ENCODE measurements at places on chromosomes 1 and 21.

DNA sequence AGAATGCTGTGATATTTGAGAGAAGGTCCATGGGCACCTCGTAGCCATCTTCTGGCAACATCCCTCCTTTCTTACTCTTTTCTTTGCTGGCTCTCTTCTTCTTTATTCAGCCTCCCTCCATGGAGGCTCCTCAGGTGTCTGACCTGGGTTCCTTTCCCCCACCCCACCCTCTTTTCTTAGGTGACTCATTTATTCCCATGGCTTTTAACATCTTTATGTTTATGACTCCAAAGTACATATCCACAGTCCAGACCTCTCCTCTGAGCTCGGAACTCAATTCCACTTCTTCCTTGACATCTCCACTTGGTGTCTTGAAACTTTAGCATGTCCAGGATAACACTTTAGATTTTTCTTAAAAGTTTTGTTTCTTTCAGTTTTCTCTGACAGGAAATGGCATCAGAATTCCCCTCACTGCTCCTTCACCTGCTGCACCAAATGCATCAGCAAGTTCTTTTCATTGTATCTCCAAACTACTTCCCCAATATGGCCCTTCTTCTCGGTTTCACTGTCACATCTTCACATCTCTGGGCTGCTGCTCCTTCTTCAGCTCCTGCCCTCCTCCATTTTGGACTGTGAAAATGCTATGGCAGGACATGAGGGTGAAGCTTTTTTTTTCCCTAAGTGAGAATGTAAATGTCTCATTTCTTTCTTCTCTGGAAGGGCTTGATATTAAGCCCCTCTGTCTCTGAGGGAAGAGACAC is 95.9 kb downstream of the GIPC2 start:
- DNase-seq, result no peak

- DNase-seq, result no peak
Measured at GRCh38 chr1:70383483-70383882, 27.6 kb upstream of the CTH start.

DNA sequence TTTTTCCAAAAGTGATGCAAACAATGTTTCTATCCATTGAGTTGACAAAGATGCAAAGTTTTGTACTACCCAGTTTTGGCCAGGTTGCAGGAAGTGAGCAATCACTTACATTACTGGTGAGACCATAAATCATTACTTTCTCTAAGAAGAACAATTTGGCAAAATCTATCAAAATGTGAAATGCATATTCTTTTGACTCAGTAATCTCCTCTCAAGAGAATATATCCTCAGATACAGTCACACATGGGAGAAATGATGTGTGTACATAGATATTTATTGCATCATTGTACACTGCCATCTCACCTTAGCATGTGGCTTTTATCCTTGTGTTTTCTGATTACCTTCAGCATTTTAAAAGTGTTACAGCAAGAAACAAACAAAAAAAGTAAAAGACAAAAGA is 52.4 kb upstream of the FMO3 start:
- no peak for DNase-seq

- DNase-seq, result no peak
Measured at GRCh38 chr21:37378700-37379139, 12.1 kb downstream of the DYRK1A start.

GRCh38 chr1:229264487-229264886 is 6.4 kb upstream of the RAB4A start:
- DNase-seq, result no peak

Measured in omental fat pad (tissue), 4 donors.